ENCODE measurements at places on chromosomes 1 and 21.

DNA sequence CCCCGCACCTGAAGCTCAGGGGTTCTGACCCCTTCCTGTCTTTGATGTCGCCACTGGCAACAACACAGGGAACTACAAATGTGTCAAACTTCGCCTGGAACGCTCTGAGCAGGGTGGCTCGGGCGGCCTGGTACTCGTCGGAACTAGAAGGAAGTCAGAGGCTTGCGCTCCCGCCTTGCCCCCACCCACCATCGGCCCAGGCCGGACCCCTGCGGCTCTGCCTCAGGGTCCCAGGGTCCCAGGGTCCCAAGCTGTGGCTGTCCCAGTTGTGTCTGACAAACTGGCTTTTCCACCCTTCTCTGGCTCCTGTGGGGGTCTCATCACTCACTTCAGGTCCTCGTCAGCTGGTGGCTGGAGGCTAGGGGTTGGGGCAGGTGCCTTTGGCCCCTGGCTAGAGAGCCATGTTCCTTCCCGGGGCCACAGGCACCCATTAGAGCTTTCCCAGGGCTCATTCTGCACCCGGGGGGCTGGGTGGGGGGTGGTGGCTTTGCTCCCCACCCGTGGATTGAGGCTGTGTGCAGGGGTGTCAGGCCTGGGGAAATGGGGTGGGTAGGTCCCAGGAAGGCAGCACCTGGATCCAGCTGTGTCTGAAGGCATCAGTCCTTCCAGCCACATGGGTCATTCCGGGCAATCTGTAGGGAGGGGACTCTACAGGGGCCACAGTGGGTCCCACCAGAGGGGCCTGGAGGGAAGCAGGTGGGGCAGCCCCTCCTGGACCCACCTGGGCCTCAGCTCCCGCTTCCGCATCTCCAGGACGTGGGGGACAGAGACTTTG is 8.0 kb upstream of the TMEM52 start:
- no peak for DNase-seq

DNA sequence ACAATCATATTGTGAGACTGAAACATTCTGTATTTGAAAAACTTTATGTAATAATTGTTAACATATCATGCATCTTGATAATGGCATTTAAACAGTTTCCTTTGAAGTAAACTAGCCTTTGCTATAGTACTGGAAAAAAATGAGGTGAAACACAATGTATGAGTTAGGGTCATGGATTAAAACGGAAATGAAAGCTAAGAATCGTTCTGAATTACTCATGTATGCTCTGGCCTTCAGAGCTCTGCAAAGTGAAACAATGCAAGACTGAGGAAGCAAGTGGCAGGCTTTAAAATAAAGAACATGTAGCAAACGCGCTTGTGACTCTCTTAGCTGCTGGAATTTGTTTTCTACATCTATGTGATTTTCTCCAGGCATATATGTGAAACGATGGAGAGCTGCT is 317.1 kb downstream of the DPYD start:
- no peak for DNase-seq

DNA sequence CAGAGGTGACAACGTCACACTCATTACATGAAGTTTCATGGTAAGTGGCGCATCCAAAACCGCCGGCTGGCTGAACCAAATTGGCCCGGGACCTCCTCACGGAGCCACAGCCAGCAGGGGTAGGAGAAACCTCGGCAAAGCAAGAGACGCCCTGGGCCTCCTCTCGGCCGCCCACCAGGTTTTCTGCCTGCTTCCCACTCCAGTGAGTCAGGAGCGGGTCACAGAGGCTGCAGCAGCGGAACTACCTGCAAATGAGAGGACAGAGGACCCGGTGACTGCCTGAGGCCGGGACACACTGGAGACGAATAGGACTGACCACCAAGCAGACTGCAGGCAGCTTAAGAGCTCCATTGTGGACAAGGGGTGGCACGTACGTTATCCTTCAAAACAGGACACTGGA is 55.0 kb downstream of the MEGF6 start:
- no peak for DNase-seq

DNA sequence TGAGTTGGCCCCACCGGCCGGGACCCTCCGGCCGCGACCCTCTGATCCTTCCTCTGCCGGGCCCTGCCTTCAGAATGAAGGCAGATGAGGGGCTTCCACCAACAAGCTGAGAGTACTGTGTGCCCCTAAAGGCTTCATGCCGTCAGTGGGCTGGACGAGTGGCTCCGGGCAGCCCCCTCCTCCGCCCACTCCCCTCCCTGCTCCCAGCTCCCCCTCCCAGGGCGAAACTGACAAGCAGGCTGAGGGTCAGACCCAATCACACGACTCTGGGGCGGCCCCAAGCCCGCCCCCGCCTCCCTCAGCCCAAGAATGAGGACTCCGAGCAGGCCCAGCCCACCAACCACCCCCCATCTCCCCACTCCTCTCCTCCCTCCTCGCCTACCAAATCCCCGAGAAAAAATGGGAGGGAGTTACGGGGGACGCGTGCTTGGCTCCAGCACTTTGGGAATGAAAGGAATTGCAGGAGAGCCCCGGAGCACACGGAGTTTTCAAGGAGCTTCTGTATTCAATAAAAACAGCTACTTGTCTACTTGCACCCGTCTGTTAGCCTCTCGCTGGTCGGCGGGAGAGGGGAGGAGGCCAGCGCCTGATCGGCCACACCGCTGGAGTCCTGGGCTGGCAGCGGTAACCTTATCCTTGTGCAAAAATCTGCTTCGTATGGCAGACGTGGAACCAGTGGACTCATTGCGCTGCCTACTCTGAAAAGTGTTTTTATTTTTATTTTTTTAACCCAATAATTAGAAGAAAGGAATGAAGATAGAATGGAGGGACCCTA is at the start of gene COL11A1:
Gene COL11A1 (minus strand): TSS at position 147 of the 775 bp plus-strand sequence. CDS start 344 bp downstream, outside the sequence.
- no peak for DNase-seq

- DNase-seq, result no peak
Observed at GRCh38 chr1:30857964-30858363, 50.6 kb downstream of the SDC3 start.

DNA sequence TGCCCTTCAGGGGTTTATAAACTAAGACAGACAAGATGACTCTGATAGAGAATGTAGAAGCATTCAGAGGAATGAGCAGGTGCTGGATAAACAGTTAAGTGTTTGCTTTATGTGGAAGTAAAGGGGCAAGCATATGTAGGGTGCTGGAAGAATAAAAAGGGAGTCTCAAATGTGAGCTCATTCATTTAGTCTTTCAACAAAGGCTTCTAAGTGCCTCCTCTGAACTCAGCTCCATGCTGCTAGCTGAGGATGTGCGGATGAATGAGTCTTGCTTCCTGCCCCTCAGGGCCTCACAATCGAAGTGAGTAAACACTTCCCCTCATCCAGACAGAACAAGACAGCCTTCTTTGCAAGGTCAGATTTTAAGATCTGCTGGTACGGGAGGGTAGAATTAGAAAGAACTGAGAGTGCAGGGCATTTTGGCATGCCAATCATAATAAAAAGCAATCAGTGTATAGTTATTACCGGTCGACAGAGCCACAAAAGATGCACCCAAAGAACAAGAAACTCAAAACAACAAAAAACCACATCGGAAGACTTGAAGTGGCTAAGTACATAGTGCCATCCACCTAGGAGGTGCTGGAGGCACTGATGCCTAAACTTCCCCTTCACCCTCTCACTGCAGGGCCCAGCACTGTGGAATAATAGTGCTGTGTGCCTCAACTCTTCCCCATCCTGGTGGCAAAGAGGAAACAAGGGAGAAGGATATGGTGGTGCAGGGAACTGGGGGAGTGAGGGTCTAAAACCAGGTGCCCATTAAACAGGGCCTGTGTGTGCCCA is 69.8 kb downstream of the TNR start:
- no peak for DNase-seq

- DNase-seq, result no peak
Observed at GRCh38 chr1:1435911-1436629, 580 bp downstream of the VWA1 start.

DNA sequence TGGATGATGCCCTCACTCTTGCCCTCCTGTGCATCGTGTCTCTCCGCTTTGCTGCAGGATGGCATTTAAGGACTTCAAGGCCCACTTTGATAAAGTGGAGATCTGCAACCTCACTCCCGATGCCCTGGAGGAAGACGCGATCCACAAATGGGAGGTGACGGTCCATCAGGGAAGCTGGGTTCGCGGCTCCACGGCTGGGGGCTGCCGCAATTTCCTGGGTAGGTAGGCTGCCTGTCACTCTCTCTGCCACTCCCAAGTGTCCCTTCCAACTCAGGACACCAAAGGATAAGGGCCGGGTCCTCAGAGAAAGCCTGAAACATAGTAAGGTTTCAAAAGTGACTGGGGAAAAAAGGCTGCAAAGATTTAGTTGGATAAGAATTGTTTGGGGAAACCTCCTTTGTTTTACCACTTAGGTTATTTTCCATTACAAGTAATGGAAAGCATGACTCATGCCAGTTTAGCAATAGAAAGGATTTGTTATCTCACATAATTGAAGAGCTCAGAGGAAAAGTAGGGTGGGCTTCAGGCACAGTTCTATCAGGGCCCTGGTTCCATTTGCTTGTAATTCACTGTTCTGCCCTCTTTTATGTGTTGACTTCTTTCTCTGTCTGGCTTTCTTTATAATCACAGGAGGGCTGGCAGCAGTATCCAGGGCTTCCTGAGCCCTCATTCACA is 31.9 kb downstream of the CAPN9 start:
- DNase-seq, result no peak

DNA sequence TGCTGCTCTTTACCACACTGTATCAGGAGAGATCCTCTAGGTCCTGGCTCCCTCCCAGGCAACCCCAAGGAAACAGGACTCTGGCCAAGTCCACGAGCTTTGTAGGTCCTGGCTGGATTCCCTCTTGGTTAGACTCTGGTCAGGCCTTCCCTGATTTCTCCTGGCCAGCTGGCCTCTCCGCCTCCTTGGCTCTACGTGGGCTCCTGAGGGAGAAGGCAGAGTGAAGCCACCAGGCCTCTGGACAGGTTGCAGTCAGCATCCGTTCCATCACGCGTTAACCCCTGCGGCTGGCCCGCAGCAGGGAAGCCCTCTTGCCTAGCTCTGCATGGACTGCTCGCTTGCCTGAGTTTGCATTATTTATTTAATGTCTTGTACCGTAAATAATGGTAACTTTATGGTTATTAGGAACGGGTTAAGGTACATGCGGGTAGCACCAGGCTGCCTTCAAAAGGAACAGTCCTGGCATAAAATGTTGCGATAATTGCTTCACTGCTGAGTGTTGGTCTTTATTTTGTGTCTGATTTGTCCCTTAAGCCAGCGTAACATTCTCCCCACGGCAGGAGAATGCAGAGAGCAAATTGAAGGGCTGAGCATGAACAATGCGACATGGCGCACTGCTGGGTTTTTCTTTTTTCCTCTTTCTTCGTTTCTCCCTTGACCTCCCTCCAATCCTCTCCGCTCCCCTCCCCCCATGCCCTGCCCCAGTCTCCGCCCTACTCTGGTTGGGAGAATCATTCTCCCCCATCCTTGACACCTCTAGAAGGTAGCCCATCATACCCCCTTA is 100.3 kb downstream of the RNF220 start:
- DNase-seq, result no peak

- DNase-seq, result no peak
Observed at GRCh38 chr1:33094971-33095604, 14.1 kb downstream of the AZIN2 start.

Data from T-helper 2 cell (primary cell).